ENCODE measurements at places on chromosomes 12 and 14.

DNA sequence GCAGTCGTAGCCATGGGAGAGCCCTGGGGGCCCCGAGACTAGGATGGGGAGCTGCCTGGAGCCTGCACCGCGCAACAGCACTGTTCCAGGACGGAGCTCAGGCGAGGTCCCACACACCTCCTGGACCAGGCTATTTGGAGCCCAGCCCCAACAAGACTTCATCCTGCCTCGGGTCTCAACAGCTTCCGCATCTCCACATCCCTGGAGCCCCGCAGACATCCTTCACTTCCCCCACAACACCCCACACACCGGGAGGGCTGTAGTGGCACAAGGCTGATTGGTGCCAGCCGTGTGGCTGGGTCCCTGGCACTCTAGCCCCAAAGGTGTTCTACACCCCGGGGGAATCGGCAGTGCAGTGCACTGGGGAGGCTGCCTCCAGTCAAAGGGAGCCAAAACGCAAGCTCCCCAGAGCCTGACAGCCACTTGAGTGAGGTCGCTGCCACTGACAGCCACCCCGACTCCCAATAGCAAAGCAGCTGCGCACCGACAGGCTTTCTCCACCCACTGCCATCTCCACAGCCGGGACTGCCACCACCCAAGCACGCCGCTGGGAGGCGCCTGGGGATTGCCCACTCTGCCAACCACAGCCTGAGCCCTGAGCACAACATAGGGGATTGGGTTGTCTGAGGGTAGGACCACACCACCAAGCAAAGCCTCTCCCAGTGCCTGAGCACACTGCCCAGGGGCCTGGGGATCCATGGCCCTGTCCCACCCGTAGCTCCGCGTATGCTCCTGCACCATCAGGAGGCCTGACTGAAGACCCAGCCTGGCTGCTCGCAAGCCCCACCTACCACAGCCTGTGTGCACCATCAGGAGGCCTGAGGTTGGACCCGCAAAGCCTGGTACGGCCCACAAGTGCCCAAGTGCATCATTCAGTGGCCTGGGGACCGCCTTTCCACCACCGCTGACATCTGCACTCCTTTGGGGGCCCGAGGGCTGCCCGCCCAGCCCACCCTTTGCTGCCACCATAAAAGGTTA, 13.2 kb upstream of the KLRF1 start:
- H3K27me3 ChIP-seq, result no peaks in the 10 kb centered on the region
- peak overlapping the region; percentile 5 for H3K4me3 ChIP-seq
- DNase-seq, result peak; percentile 60
- no peaks in the 10 kb centered on the region for H3K36me3 ChIP-seq

DNA sequence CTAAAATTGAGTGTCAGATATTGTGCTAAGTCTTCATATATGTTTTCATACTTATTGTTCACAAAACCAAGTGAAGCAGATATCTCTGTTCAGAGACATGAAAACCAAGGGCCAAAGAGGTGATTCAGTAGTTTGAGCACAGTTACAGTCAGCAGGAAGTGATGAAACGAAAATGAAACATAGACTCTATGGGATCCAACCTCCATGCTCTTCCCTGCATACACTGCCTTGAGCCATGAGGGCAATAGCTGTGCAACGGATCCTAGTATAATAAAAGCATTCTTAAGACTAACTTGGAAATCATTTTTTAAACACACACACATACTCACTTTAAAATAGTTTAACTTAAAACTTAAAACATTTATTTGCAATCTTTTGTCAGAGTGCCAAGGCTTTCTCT, 27.9 kb downstream of the ESR2 start:
- H3K4me3 ChIP-seq, result no peak overlapping the region
- no peaks in the 10 kb centered on the region for H3K4me1 ChIP-seq
- DNase-seq, result no peak
- no peaks in the 10 kb centered on the region for H3K36me3 ChIP-seq

GRCh38 chr12:53328043-53328435, 6.6 kb upstream of the AAAS start:
- no peaks in the 10 kb centered on the region for H3K4me1 ChIP-seq
- H3K27me3 ChIP-seq, result no peaks in the 10 kb centered on the region
- no peak overlapping the region for H3K27ac ChIP-seq

DNA sequence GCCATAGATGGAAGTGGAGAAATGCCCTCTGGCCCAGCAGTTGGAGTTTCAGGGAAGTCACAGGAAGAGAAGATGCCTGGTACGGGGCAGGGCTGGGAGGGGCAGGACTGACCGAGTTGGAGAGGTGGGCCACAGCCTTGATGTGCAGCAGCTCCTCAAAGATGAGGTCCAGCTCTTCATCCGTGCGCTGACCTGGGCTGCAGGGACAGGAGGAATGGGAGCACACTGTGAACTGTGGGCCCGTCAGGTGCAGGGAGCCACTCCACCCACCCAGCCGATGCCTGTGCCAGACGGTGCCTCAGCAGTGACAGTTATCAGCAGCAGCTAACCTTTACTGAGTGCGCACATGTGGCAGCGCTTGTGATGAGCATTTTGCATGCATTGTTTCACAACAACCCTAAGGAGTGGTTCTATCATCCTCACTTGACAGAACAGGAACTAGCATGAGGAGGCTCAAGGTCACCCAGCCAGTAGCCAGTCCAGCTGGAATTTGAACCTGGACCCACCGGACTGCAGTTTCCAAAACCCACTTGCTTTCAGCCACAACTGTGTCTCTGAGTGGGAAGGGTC, 8.4 kb downstream of the RAPGEF3 start:
- no peak overlapping the region for H3K4me3 ChIP-seq
- no peak overlapping the region for H3K27ac ChIP-seq
- peaks cover 22% of the 10 kb centered on the region for H3K4me1 ChIP-seq
- H3K36me3 ChIP-seq, result no peaks in the 10 kb centered on the region
- DNase-seq, result no peak
- no peaks in the 10 kb centered on the region for H3K27me3 ChIP-seq

GRCh38 chr12:23536293-23536692, 413.2 kb downstream of the SOX5 start:
- no peak overlapping the region for H3K27ac ChIP-seq
- no peaks in the 10 kb centered on the region for H3K27me3 ChIP-seq

DNA sequence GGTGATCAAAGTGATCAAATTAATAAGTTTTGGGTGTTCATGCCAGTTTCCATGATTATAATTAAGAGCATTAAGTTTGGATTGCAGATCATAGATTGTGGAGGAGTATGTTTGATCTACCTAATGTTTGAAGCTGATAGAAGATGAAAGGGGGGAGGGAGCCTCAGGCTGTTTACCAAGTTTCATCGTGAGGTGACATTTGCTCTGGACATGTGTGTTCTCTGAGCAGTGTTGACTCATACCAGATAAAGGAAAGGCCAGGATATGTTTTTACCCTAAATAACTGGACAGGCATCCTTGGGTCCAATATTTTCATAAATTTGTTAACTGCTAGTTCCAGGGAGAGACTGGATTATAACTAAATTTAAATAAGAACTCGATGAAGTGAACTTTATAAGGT, 3.5 kb upstream of the SEL1L start:
- no peaks in the 10 kb centered on the region for H3K27me3 ChIP-seq
- H3K4me3 ChIP-seq, result no peak overlapping the region
- no peaks in the 10 kb centered on the region for H3K36me3 ChIP-seq
- DNase-seq, result no peak
- H3K4me1 ChIP-seq, result no peaks in the 10 kb centered on the region
- H3K27ac ChIP-seq, result no peak overlapping the region

DNA sequence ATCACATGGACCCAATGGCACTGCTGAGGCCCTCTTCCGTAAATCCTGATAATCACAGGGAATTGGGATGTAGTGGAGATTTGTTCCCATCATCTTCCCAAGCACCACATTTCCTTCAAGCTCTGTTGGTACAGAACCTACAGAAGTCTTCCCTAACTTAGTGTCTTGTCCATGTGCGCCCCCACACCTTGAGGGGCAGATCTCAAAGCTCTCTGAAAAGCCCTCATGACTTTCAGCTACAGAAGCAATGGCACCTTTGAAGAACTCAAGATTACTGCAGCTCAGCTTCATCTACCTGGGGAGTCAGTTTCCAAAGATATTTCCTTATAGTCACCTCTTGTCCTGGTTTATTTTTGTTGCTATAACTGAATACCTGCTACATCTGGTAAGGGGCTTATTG, 54.2 kb downstream of the MYF5 start:
- H3K4me3 ChIP-seq, result no peak overlapping the region
- H3K27ac ChIP-seq, result no peak overlapping the region
- DNase-seq, result no peak
- no peaks in the 10 kb centered on the region for H3K27me3 ChIP-seq

GRCh38 chr12:131732996-131733615, 22.2 kb downstream of the SFSWAP start:
- DNase-seq, result no peak
- no peaks in the 10 kb centered on the region for H3K4me1 ChIP-seq

DNA sequence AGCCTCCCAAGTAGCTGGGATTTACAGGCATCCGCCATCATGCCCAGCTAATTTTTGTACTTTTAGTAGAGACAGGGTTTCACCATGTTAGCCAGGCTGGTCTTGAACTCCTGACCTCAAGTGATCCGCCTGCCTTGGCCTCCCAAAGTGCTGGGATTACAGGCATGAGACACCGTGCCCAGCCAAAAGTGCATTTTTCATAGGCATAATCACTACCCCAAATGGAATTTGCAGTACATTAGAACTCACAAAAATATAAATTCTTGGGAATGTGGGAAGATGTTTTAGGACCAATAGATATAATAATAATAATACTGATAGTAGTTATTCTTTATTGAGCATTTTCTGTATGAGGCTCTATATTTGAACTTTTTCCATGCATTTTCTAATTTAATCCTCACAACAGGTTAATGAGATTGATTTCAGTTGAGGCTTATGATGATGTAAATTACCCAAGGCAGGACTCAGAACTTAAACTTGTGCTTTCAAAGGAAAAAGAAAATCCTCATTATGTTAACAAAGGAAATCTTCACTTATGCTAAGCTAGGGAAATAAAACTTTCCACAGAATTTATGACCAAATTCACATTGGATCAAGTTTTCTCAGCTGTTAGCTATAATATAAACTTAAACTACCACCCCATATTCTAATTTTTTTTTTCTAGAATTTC, 121.6 kb downstream of the SRGAP1 start:
- no peak overlapping the region for H3K27ac ChIP-seq
- no peak overlapping the region for H3K4me3 ChIP-seq
- H3K4me1 ChIP-seq, result no peaks in the 10 kb centered on the region
- no peaks in the 10 kb centered on the region for H3K36me3 ChIP-seq
- no peak for DNase-seq

DNA sequence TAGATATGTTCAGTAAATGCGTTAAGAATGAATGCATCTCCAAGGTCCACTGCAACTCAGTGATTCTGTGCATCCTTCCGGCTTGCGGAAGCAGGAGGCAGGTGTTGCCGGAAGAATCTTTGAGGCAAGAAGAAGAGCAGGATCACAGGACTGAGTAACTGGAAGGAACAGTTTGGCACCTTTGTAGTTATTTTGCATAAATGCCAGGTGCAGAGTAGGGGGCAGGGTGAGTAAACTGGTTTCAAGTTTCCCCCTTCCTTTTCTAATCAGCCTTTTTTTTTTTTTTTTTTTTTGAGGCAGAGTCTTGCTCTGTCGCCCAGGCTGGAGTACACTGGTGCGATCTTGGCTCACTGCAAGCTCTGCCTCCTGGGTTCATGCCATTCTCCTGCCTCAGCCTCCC, 22.3 kb downstream of the DYRK4 start:
- no peaks in the 10 kb centered on the region for H3K27me3 ChIP-seq
- H3K36me3 ChIP-seq, result no peaks in the 10 kb centered on the region
- H3K4me1 ChIP-seq, result no peaks in the 10 kb centered on the region
- no peak overlapping the region for H3K4me3 ChIP-seq

DNA sequence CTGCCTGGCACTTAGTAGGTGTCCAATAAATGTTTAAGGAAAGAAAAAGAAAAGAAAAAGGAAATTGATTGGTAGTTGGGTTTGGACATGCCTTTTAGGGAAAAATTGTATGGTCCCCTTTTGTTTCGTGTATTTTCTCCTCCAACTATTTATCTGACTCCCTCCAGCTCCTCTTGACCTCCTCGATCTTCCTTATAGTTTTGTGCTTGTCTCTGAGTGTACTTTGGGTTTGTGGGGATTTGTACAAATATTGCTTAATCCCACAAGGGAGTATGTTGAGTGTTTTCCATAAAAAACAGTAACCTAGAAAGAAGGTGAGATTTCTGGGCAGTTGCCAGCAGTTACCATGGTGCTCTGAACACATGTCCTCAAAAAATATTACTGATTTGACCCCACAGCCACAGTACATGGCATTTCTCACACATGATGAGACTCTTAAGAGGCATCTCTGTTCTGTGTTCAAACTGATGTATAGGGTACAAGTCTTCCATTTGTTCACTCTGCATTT, 15.7 kb downstream of the PLEKHG7 start:
- no peaks in the 10 kb centered on the region for H3K36me3 ChIP-seq
- no peaks in the 10 kb centered on the region for H3K27me3 ChIP-seq
- DNase-seq, result no peak
- H3K27ac ChIP-seq, result no peak overlapping the region
- H3K4me3 ChIP-seq, result no peak overlapping the region
- no peaks in the 10 kb centered on the region for H3K4me1 ChIP-seq

DNA sequence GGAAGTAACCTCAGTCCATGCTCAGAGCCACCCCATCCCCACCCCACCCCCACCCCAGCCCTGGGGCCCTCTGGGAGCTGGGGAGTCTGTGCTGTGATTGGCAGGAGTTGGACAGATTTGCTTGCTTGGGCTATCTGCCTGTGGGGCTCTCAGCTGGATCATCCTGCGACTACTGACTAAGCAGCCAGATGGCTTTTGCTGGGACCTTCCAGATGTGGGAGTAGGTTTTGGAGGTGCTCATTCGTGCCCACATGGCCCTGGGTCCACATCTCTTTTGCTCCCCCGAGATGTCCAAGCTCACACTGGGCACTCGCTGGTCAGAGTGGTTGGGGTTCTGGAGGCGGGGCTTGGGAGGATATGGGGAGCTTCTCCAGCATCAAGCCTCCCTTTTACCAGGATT, 138.9 kb downstream of the TSPAN9 start:
- no peaks in the 10 kb centered on the region for H3K27me3 ChIP-seq
- no peak overlapping the region for H3K4me3 ChIP-seq
- peaks cover 26% of the 10 kb centered on the region for H3K4me1 ChIP-seq
- no peaks in the 10 kb centered on the region for H3K36me3 ChIP-seq
- DNase-seq, result no peak

DNA sequence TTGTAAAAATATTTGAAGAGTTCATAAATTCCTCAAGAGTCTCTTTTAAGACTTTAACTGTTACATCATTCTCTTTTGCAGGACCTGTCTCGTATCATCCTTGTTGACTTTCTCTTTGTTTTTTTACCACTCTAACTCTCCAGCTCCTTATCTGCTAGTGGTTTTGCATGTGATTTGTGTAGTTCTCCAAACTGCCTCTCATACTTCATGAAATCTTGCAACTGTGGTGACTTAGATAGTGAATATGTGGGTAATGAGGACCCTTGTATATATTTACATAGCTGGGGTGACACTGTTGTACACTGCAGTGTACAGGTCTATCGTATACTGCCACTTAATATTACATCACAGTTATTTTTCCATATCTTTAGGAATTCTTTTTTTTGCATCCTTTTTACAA, 40.2 kb upstream of the EMP1 start:
- no peak overlapping the region for H3K4me3 ChIP-seq
- H3K4me1 ChIP-seq, result no peaks in the 10 kb centered on the region
- H3K27ac ChIP-seq, result no peak overlapping the region
- H3K27me3 ChIP-seq, result no peaks in the 10 kb centered on the region
- DNase-seq, result no peak
